Muscle of leg (tissue), 16 donors: ENCODE measurements at places on chromosomes 5 and 9. TPM values are rescaled to one million over a fixed set of nuclear protein-coding genes. Genes with fewer than 3 reads are reported as not detected.

- H3K4me3 ChIP-seq, result no peak overlapping the region
- H3K27me3 ChIP-seq, result no peaks in the 10 kb centered on the region
- no peaks in the 10 kb centered on the region for H3K4me1 ChIP-seq
- H3K27ac ChIP-seq, result peak overlapping the region; percentile 7
- DNase-seq, result peak; percentile 83
These were observed 131.3 kb upstream of the CCDC180 start for GRCh38 chr9:97176206-97176605.

GRCh38 chr9:115144706-115145105 is 26.7 kb upstream of the TNC start:
- H3K4me3 ChIP-seq, result no peak overlapping the region
- H3K36me3 ChIP-seq, result no peaks in the 10 kb centered on the region
- peaks cover 2% of the 10 kb centered on the region for H3K4me1 ChIP-seq
- DNase-seq, result no peak
- H3K27me3 ChIP-seq, result no peaks in the 10 kb centered on the region

The NPR2 gene
- 16.8 TPM for total RNA-seq

The CNOT8 gene
- total RNA-seq, result 39.2 TPM

The MACIR gene
- total RNA-seq, result 9.3 TPM
